Astrocyte of the spinal cord (primary cell): ENCODE measurements at places on chromosomes 3 and 15.

DNA sequence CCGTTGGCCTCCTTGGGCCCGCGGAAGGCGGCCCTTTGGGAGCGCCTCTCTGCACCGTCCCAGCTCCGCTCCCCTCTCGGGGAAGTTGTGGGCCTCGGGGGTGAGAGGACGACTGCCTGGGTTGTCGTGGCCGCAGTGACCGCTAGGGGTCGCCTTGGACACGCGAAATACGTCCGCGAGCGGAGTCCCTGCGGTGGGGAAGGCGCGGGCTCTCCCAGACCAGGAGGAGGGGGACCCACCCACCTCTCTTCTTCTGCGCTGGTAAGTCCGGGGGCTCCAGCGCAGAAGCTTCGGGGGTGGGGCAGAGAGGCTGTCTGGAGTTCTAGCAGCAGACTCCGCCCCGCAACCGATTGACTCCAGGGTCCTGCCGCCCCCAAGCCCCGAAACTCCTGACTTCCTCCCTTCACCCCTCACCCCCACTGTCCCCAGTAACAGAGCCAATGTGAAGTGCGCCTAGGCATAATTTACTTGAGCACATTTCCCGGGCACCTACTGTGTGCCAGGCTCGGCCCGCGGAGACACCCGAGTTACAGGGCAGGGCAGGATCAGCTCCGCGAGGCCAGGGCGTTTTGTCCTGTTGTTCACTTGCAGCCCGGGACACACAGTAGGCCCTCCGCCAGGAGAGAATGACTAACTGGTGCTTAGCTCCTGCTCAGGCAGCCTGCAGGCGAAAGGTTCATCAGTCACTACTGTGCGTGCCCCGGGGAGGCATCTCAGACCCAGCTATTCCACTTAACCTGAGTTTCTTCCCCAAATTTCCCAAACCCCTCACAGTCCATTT lies 32.8 kb downstream of the DNASE1L3 start:
- peak; percentile 79 for DNase-seq

- no peak for DNase-seq
Observed at GRCh38 chr3:169186596-169186995, 476.9 kb downstream of the MECOM start.

GRCh38 chr3:173709026-173709425 lies 311.5 kb downstream of the NLGN1 start:
- peak; percentile 80 for DNase-seq

- DNase-seq: no peak
Observed at GRCh38 chr15:92001307-92001706, 147.8 kb downstream of the SLCO3A1 start.

DNA sequence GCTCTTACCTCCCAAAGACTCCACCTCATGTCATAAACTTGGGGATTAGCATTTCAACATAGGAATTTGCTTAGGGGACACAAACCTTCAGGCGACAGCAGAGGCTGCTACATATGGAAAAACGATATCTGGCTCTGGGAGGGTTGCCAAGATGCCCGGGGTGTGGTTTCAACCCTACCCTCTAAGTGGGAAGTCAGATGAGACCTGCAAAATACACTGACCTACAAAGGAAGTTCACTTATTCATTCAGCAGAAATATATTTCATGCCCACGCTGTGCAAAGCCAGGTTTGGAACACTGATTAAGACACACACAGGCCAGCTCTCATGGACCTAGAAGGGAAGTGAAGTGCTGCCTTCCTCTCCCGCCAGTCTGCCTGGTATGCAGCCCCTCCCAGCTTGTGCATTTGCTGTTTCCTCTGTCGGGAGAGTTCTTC lies 239.3 kb downstream of the FEZF2 start:
- DNase-seq: peak; percentile 5

- no peak for DNase-seq
Observed at GRCh38 chr15:101158166-101159095, 93.4 kb downstream of the CHSY1 start.

DNA sequence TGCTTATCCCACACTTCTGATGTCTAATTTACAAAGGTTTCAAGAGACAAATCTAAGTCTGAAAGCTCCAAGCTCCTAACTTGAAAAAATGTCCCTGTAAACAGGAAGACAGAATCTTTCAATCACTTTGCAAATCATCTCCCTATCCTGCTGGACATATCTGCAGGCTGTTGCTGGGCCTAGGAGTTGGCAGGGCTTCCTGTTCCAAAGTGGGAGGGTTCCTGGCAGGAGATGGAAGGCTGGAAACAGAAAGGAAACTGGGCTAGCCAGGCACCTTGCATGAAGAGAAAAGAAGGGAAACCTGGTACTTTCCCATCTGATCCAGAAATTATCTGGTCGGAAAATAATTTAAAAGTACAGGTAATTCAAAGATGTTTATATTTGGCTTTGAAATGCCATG lies 227.3 kb upstream of the IL12A start:
- DNase-seq: peak; percentile 40

- no peak for DNase-seq
Observed at GRCh38 chr3:24614359-24614758, 119.7 kb upstream of the THRB start.

- no peak for DNase-seq
Observed at GRCh38 chr15:101500865-101501551, 11.5 kb upstream of the PCSK6 start.

- no peak for DNase-seq
Observed at GRCh38 chr3:6396631-6397030, 464.3 kb upstream of the GRM7 start.

DNA sequence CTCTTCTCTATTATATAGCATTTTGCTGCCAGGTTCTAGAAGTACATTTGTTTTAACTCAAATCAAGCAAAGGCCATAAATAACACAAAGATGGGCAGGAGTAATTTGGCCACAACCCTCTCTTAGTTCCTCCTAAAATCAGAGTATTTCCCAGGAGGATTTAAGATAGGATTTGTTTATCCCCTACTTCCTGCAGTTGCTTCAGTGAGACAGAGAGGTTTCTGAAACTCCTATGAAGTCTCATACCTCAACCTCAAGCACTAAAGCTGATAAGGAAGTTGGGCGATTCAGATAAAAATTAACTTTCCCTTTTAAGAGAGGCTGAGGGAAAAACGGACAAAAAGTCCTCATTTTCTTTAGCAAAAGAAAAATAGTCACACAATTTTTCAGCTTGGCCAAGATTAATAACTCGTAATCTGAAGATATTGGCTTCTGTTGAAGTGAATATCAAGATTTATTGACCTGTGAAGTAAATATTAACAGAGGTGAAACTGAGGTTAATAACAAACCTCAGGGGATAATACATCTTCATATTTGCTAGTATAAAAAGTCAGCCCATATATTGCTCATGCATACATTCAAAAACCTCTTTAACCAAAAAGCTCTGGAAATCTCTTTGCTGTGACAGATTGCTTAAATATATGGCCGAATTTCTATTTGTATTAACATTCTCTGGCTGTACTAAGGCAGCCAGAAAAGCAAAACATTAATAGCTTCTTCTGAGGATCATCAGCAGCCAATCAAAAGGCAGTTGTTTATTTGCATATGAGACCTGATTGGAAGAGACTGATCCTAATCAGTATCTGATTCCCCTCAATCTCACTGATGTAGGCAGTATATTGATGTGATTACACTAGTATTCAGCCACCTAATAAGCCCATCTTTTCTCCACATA lies 90.6 kb upstream of the GADL1 start:
- no peak for DNase-seq

- no peak for DNase-seq
Observed at GRCh38 chr15:42456531-42456930, 34.4 kb downstream of the ZNF106 start.

- no peak for DNase-seq
Observed at GRCh38 chr3:39809995-39810595, 686 bp downstream of the MYRIP start.

- DNase-seq: no peak
Observed at GRCh38 chr15:77185242-77185785, 114.4 kb upstream of the TSPAN3 start.

DNA sequence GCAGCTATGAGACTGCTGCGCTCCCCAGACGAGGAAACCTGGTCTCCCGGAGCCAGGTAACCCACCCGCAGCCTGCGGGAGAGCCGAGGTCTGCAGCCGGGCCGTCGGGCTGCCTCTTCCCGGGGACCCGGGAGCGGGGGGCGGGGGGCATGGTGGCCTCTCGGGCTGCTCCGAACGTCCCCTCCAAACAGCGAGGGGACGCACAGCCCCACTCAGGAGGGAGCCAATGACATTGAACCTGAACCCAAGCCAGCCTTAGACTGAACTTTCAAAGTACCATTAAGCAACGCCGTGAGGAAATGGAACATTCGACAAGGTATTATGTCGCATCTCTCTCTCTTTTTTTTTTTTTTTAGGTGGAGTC lies 29.8 kb upstream of the ALDH1A3 start:
- no peak for DNase-seq

DNA sequence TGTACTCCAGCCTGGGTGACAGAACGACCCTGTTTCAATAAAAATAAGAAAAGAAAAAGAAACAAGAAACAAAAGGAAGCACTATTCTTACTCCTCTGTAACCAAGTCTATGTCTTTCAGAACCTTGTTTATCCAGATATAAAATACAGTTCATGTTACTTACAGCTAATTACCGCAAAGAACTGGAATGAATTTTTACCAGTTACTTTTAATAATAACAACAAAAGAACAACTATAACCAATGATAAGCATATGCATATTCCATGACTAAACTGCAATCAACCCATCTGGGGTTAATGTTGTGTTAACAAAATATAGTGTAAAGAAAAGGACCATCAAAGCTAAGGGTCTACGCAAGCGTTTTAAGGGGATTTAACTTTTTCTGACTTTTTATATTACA lies 123.2 kb downstream of the SNRK start:
- DNase-seq: no peak

DNA sequence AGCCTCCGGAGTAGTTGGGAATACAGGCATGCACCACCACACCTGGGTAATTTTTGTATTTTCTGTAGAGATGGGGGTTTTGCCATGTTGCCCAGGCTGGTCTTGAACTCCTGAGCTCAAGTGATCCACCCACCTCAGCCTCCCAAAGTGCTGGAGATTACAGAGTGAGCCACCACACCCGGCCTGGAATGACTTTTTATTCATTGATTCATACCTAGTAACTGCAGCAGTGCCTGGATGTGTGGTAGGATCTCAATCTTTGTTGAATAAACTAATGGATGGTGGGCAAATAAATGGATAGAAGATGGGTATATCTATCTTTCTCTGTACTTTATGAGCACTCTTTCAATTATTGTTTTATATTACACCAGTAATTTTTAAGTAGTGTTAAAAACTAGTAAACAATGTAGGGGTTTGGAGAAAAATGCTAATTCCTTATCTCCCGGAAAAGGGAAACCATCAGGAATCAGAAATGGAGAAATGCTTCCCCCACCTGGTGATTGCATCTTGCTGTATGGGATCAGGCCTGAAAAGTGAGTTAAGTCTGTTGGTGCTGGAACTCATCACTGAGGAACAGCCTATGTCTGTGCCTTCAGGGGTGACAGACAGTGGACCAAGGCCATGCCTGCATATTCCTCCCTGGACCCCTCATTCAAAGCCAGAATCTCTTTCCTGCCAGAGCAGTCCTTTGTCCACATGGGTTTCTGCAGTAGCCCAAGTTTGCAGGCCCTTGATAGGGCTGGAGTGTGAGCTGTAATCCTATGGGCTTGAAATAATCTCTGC lies 161.0 kb upstream of the CTDSPL start:
- DNase-seq: no peak

- no peak for DNase-seq
Observed at GRCh38 chr3:145144361-145144760, 1016.6 kb downstream of the PLOD2 start.

DNA sequence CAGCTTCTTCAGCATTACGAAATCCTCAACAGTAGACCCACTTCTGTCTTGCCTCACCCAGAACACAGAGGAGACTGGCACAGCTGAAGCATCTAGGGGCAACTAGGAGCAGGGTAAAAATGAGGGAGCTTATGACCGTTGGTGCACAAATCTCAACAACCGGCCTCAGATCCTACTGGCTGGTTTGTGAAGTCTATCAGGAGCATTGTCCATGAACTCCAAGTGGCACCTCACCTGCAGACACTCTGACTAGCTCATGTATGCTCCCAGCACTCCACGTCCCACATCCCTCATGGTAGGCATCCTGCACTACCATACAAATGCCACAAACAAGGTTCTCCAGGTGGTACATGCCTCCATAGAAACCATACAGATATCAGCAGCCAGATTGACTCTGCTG lies 163.1 kb downstream of the TLE3 start:
- DNase-seq: no peak

GRCh38 chr15:33503681-33504080 lies 192.9 kb downstream of the RYR3 start:
- no peak for DNase-seq

- peak; percentile 67 for DNase-seq
Observed at GRCh38 chr3:120559242-120560061, 36.7 kb upstream of the NDUFB4 start.

DNA sequence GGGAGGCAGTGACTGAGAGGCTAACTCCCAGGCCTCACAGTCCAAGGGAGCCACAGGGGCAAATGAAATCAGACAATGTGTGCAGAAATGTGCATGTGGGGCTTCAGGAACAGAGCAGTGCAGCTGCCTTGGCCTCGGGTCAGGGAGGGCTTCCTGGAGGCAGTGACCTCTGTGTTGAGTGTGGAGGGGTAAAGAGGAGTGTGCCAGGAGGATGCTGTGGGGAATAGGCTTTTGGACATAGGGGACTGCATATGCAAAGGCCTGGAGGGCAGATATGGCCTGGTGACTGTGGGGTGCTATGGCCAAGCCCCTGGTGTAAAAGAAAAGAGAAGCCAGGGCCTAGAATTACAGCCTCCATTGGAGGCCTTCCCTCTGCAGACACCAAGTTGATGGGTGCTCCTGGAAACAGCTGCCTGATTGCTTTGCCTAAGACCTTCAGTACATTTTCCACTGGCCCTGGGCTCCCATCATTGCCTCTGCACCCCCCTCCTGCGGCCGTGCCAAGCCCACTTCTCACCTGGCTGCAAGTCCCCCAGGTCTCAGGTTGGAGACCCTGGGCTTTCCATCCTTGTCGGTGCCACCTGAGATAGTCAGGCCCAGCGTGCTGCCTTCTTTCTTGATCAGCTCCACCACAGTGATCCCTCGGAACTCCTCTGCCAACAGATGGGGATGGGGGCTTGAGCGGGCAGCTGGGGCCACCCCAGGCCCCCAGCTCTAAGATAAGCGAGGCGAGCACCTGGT lies 15.1 kb downstream of the GRIP2 start:
- no peak for DNase-seq

DNA sequence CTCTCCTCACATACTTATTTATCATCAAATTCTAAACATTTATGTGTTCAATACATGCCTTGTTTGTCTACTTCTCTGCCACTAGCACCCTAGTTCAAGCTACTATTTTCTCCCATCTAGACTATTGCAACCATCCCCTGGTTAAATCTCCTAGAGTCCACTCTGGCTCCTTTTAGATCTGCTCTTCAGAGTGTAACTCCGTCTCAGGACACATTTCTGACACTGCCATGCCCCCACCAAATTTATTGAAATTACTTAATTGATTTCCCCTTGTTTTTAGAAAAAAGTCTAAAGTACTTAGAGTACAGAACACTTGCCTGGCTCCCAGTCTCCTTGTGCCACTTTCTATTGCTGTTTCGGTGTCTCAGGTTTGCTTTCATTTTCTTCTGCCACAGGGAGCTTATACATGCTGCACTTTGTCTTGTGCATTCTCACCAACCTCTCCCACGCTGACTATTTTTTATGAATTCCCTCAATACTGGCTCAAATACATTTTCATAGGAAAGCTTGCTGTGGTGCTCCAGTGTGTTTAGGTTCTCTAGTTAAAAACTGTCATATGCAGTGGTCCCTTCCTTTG lies 792.3 kb downstream of the DIPK2A start:
- peak; percentile 10 for DNase-seq

- DNase-seq: no peak
Observed at GRCh38 chr15:63630036-63630751, 33.0 kb downstream of the FBXL22 start.
